Astrocyte of the spinal cord (primary cell): ENCODE measurements at places on chromosomes 11 and 22.

DNA sequence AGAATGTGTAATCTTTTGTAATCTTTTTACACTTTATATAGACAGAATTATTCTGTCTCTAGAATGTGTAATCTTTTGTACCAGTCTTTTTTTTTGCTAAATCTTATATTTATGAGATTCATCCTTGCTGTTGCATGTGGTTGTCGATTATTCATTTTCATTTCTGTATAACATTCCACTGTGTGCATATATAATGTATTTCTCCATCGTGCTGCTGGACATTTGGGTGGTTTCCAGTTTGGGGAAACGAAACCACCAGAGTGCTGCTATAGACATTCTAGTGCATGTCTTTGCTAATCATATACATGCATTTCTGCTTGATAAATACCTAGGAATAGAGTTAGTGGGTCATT lies 146.5 kb downstream of the GRIK4 start:
- DNase-seq: no peak

DNA sequence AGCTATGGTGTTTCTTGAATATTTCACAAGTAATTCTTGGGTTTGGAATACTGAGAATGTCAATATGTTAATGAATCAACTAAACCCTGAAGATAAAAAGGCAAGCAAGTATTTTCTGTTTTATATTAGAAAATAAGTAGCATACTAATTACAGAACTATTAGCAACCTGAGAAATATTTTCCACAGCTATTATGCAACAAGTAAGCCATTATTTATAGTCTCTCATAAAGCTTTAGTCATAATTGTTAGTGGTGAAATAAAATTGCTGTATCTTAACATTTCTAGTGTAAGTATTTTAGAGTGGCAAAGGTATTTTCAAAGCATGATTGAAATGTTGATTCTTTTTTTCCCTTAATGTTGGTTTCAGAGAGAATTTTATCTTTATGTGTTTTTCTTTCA lies 53.3 kb downstream of the FAR1 start:
- DNase-seq: no peak

- DNase-seq: no peak
Measured at GRCh38 chr11:16959602-16960001, 54.6 kb downstream of the PLEKHA7 start.

DNA sequence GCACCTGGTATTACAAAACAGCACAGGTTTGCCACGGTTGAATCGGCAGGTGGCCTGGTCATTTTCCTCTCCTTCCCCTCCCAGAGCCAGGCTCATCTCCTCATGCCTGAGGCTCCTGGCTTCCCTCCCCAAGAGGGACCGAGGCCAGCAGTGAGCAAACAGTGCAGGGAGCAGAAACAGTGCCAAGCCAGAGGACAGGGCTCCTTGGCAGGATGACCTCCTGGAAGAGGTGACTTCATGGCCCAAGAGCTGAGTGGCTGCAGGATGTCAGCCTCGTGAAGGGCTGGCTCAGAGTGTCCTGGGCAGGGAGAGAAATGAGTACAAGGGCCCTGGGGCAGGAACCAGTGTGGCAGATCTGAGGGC lies 22.8 kb upstream of the PPFIA1 start:
- no peak for DNase-seq

- DNase-seq: peak; percentile 68
Measured at GRCh38 chr11:121112498-121113455, 11.7 kb downstream of the TECTA start.

GRCh38 chr11:107592231-107592590 lies 1.3 kb downstream of the ELMOD1 start:
- no peak for DNase-seq

DNA sequence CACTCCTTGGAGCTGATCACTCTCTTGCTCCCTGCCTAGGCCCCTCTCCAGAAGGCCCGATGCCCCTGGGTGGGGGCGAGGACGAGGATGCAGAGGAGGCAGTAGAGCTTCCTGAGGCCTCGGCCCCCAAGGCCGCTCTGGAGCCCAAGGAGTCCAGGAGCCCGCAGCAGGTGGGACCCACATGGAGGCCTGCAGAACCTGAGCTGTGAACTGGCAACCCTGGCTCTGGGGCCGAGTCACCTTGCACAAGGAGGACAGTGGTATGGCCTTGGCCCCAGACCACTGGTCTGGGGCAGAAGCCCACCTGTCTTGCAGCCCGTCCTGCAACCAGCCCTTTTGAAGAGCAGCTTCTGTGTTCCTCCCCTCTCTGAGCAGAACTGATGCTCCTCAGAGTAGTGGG lies 6.2 kb downstream of the SCO2 start:
- no peak for DNase-seq

GRCh38 chr22:32920032-32920628 lies 118.6 kb downstream of the TIMP3 start:
- DNase-seq: no peak

GRCh38 chr11:128500493-128500892 lies 86.9 kb downstream of the ETS1 start:
- DNase-seq: peak; percentile 71

GRCh38 chr11:95835351-95835750 lies 45.1 kb downstream of the CEP57 start:
- DNase-seq: peak; percentile 55

- no peak for DNase-seq
Measured at GRCh38 chr11:112503410-112503809, 242.8 kb upstream of the PLET1 start.

GRCh38 chr11:35334385-35335090 lies 84.8 kb downstream of the SLC1A2 start:
- no peak for DNase-seq

DNA sequence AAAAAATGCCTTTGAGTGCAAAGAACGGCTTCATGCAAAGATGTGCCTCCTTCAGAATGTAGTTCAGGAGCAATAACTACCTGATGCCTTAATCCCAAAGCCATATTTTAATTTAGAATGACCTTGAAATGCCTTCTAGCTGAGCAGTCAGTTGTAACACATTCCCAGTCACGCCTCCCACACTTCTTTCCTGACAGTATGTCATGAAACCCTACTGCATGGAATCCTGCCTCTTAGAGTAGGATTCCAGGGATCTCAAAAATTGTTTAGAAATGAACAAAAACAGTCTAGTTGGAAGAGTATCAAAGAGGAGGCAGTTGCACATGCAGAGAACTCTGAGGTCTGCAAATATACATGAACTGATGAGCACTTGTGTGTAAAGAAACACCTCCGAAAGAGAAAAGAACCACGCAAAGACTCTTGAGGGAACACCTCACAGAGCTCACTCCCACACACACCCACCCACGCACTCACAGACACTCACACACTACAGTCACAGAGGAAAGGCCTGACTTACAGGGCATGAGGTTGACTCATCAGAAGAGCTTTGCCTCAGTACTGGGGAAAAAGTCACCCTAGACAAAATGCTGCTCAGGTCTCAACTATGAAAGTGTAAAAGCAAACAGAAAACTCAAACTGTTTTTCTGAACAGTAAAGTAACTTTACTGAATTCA lies 77.4 kb downstream of the GGTLC2 start:
- peak; percentile 39 for DNase-seq

DNA sequence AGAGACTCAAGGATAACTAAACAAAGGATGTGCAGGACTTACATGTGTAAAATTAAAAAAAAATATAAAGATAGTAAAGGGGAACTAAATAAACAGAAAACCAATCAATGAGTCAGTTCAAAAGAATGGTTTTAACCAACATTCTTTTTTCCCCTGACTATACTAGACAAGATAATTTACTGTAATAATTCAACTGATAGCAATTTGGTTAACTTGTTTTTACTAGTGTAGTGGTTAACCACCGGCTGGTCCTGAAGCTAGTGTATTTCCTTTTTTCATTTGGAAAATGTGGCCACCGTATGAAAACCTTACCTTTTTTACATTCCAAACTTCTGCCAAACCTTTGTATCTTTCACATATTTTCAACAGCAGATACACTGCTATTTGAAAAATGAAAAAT lies 123.1 kb downstream of the ARHGAP42 start:
- peak; percentile 64 for DNase-seq

GRCh38 chr11:12016246-12016645 lies 7.8 kb upstream of the DKK3 start:
- no peak for DNase-seq

- peak; percentile 100 for DNase-seq
Measured at GRCh38 chr11:36455658-36456111, 54.4 kb downstream of the TRAF6 start.

GRCh38 chr11:46050003-46050461 lies 71.2 kb downstream of the PHF21A start:
- DNase-seq: peak; percentile 86

GRCh38 chr11:60064111-60064510 lies 7.6 kb downstream of the MS4A3 start:
- no peak for DNase-seq

GRCh38 chr11:103987629-103988594 lies 48.5 kb upstream of the DDI1 start:
- peak; percentile 23 for DNase-seq

DNA sequence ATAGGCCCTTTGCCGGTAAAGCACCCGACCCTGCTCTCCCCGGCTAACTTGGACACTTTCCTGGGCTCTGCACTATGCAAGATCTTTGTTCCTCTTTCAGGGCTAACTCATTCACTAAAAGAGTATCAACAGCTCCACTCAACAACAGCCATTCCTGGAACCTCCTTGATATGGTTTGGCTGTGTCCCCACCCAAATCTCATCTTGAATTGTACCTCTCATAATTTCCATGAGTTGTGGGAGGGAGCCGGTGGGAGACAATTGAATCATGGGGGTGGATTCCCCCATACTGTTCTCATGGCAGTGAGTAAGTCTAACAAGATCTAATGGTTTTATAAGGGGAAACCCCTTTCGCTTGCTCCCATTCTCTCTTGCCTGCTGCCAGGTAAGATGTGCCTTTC lies 330.0 kb downstream of the TENM4 start:
- DNase-seq: peak; percentile 72

DNA sequence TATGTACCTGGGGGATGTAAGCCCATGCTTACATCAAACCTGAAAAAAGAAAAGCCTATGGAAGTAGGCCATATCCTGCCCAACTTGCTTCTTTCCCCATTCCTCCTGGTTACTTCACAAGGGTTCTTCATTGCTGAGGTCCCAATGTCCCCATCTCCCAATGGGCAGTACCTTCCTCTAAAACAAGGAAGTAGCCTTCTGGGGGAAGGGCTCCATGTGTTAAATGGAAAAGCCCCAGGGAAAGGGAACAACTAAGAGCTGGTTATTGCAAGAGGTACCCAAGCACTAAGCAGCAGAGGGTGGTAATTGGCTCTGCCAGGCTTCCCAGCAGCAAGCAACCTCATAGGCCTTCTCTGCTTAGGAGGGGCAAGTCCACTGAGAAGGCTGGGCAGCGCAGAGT lies 11.3 kb downstream of the TMEM216 start:
- no peak for DNase-seq

DNA sequence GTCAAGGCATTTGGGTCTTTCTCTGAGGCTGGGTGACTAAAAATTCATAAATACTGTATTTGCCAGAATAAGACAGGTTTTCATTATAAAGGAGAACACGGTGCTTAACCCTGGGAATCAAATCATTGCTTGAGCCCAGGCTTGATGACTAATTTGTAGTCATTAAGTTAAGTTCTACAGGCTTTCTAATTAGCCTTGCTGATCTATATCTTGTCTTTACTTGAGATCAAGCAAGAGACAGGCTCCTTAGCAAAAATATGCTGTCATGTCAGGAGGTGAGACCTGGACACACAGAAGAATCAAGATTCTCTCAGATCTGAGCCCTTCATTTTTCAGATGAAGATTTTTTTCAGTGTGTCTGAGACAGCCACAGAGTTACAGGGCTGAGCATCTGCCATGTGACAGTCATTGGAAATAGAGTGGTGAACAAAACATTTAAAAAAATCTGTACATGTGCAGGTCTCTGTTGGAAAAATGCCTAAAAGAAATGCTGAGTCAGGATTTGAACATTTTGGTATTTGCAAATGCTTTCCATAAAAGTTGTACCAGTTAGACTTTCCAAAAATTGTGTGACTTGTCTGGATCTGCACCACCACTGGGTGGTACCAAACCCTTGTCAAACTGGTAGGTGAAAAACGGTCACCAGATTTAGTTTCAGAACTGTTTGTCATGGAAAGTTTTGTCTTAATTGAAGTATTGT lies 14.6 kb downstream of the ACAT1 start:
- peak; percentile 27 for DNase-seq

DNA sequence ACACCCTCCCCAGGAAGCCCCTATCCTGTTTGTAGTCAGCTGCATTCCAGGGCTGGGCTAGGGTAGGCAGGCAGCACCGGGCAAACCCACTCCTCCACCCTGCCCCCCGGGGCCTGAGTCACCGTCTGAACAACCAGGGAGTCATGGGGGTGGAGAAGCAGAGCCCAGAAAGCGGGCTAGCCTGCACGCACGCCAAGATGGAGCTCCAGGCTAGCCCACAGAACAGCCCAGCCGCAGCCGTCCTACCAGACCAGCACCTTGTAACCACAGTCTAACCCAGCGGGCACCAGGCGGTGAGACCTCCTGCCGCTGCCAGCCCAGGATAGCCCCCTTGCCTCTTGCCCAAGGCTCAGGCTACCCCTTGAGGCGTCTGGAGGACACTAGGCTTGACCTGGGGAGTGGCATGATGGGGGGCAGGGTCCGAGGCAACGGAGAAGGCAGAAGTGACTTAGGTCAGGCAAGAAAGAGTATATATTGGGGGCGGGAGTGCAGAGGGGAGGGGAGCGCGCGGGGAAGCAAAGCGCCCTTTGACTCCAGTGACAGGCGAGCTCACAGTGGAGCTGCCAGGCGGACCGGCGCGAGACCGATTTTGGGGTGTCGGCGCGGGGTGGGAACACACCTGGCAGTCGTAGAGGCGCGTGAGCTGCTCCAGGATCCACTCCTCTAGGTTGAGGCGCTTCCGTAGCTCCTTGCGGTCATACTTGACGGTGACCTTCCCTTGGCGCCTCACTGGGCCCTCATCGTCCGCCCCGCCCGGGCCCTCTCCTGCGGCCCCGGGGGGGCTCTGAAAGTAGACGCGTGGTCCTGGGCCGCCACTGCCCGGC lies 734 bp downstream of the PPP1R14B start:
- peak; percentile 82 for DNase-seq

DNA sequence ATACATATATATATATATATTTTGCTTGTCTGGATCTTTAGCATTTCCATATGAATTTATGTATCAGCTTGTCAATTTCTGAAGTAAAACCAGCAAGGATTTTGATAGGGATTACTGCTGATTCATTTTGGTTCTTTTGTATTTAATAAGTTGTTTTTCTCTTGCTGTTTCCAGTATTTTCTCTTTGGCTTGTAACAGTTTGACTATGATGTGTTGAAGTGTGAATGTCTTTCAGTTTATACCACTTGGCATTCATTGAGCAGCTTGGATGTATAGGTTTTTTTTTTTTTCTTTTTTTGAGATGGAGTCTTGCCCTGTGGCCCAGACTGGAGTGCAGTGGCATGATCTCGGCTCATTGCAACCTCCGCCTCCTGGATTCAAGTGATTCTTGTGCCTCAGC lies 12.4 kb downstream of the LDHAL6A start:
- DNase-seq: no peak

DNA sequence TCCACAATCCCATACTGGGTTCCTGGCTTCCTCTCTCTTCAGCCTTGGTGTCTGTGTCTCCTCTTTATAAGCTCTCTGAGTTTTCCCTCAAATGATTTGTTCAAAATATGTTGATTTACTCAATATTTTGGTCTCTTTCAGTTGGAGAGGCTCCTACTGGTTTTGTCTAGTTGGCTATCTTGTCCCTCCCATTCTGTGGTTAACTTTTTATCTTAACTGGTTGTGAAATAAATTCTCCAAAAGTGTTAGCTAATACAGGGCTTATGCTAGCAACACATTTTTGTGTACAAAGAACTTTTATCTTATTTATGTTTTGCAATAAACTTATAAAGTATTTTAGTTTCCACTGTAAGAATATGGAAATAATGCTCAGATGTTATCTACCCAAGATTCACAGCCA lies 200.9 kb downstream of the AASDHPPT start:
- DNase-seq: no peak

- peak; percentile 91 for DNase-seq
Measured at GRCh38 chr11:85725510-85726258, 39.7 kb upstream of the CCDC89 start.
